Neuronal stem cell (in vitro differentiated cells): ENCODE measurements at places on chromosomes 16 and 17.

GRCh38 chr16:86414991-86415740, 95.2 kb upstream of the FOXF1 start:
- DNase-seq = no peak

- no peak for DNase-seq
Measured at GRCh38 chr16:68227183-68227793, 8.6 kb downstream of the ESRP2 start.

GRCh38 chr17:55735731-55736405, 13.2 kb upstream of the TMEM100 start:
- no peak for DNase-seq

DNA sequence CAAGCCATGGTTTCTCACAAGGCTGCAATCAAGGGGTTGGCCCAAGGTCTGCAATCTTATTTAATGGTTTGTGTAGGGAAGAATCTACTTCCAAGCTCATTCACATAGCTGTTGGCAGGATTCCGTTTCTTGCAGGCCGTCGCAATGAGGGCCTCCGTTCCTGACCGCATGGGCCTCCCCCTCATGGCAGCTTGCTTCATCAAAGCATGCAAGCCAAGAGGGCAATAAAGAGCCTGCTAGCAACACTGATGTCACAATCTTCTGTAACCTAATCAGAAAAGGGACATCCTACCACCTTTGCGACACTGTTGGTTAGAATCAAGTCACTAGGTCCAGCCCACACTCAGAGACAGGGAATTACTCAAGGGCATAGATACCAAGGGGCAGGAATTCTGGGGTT, 95.5 kb downstream of the CCT6B start:
- DNase-seq = no peak

- DNase-seq = no peak
Measured at GRCh38 chr17:45734598-45734997, 49.5 kb upstream of the CRHR1 start.

DNA sequence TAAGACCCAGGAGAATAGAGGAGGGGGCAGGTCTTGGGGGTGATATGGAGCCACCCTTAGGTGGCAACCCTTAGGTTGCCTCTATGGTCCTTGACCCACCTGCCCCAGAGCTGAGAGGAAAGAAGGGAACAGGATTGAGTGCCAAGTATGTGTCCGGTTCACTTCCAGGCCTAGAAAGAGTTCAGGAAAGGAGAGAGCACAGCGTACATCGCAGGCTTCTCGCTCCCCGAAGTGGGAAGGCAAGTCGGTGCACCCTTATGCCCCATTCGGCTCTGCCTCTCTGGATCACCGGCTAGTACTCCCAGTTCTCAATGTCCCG, 631 bp downstream of the SP6 start:
- no peak for DNase-seq

DNA sequence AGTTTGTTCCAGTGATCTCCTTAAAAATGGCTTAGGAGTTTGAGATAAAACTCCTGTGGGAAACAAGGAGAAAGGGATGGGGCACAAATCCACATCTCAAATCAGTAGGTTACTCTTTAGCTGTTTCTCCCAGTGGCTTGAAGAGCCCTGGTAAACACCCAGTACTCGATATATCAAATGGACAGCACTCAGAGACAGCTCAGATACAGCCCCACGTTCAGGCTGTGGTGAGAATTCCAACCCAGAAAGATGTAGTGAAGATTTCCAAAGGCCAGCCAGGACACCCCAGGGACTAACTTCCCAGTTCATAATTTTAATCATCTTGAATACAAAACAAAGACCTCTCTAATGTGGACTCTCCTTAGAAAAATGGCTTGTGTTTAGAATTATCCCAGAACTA, 6.4 kb upstream of the VEZF1 start:
- no peak for DNase-seq

- no peak for DNase-seq
Measured at GRCh38 chr16:49599281-49599680, 225.7 kb downstream of the C16orf78 start.

DNA sequence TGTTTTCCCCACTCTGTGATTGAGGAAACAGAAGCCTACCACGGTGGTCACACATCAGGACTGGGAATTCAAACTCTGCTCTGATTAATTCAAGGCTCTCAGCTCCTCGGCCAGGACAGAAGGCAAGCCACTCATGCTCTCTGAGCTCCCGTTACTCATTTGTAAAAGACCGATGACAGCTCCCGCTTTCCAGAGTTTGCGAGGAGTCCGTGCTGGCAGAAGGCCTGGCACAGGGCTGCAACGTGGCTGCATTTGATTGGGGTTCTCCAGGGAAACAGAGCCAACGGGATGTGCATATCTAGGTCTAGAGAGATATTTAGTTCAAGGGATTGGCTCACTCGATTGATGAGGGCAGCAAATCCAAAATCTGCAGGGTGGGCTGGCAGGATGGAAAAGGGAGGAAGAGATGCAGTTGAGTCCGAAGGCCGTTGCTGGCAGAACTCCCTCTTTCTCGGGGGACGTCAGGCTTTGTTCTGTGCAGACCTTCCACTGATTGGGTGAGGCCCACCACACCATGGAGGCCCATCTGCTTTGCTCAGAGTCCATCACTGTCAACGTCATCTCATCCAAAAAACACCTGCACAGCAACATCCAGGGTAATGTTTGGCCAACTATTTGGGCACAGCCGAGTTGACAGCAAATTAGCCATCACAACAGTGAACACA, 215.5 kb upstream of the RPL38 start:
- no peak for DNase-seq
